GM03348 (cell line): ENCODE measurements at places on chromosomes 6 and 20.
A peak's percentile ranks its signal among the peaks of the same experiment; 100 is the strongest.

GRCh38 chr6:46255528-46255927 lies 84.7 kb upstream of the ENPP5 start:
- DNase-seq, result no peak

- DNase-seq, result peak; percentile 13
These were observed 251.1 kb upstream of the TBX18 start for GRCh38 chr6:85015396-85015990.

DNA sequence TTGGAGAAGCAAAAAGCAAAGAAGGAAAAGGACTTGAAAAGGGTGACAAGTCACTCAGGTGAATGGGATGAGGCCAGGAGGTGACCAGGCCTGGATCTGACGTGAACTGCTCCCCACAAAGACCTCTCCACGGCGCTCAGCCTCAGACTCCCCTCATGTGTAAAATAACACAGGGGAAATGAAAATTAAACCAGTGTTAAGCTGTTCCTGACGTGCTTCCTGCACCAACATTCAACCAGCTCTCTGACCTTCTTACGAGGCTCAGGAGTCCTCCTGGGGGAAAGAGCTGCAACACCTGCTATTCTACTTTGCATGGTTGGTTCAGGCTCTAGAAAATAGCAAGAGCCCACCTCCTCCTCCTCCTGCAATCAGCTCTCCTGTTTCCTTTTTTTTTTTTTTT lies 256.7 kb downstream of the ATXN1 start:
- DNase-seq, result no peak

- no peak for DNase-seq
These were observed 208.5 kb downstream of the NFATC2 start for GRCh38 chr20:51333971-51334370.
